ENCODE measurements at places on chromosomes 6 and 20. TPM values are rescaled to one million over a fixed set of nuclear protein-coding genes. Genes with fewer than 3 reads are reported as not detected.

The NKX2-4 gene
- total RNA-seq: not detected

The L3MBTL1 gene
- 4.1 TPM for total RNA-seq

DNA sequence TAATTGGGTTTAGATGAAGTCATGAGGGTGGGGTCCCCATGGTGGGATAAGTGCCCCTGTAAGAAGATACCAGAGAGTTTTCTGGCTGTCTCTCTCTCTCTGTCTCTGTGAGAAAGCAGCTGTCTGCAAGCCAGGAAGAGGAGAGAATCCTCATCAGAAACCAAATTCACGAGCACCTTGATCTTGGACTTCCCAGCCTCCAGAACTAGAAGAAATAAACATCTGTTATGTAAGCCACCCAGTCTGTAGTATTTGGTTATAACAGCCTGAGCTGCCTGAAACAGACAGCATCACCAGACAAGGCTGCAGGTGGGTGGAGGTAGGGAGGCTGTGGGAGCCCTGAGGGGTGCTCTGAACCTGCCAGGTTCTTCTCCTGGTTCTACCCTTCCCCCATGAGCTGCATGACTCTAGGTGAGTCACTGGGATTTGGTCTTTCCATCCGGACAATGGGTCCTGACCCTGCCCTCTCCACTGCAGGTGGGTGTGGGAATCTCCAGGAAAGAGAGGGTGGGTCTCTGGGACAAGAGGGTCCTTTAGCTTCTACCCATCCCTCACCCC lies 34.3 kb upstream of the VEGFA start:
- no peak for DNase-seq

GRCh38 chr6:134253681-134254080 lies 64.2 kb downstream of the SGK1 start:
- no peak for DNase-seq

DNA sequence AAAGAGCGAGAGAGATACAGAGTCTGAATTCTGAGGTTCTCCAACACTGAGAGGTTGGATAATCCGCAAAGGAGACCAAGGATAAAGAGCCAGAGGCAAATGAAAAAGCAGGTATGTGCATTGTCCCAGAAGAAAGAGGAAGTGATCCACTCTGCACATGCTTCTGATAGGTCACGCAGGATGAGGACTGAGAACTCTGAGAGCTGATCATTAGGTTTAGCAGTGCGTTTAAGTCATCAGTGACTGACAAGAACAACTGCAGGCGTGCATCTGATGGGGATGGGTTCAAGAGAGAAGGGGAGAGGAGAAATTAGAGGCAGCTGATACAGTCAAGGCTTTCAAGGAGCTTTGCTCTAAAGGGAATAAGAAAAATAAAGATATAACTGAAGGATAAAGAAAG lies 301.2 kb upstream of the SGK1 start:
- DNase-seq: no peak

- DNase-seq: no peak
Observed at GRCh38 chr6:1821513-1822183, 211.9 kb downstream of the FOXC1 start.

- DNase-seq: peak; percentile 37
Observed at GRCh38 chr6:123533862-123534648, 102.7 kb downstream of the TRDN start.

The GRM1 gene
- total RNA-seq: 2.2 TPM

GRCh38 chr6:167683028-167683862 lies 143.5 kb upstream of the AFDN start:
- peak; percentile 78 for DNase-seq

- no peak for DNase-seq
Observed at GRCh38 chr6:33815854-33816253, 12.1 kb upstream of the MLN start.

The KIFC1 gene
- total RNA-seq: 0.97 TPM

GRCh38 chr20:59819496-59820203 lies 113.8 kb downstream of the SYCP2 start:
- DNase-seq: peak; percentile 17

- no peak for DNase-seq
Observed at GRCh38 chr20:51886891-51887608, 84.7 kb upstream of the SALL4 start.

The EYS gene
- not detected for total RNA-seq

DNA sequence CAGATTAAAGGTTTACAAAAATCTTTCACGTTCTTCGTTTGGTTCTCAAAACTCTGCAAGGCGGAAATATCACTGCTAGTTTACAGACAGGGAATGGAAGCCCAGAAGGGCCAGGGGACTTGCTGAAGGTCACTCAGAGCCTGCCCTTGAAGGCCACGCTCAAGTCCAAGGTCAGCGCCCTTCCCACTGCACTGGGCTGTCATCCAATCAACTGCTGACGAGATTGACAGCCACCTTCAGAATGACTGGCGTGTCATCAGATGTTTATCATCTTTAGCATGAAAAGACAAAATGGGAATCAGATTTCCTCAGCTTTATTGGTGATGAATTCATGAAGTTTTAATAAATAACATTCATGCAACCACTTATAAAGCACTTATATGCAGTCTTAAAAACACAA lies 16.5 kb downstream of the RNASET2 start:
- no peak for DNase-seq

GRCh38 chr20:52859156-52859876 lies 112.8 kb upstream of the TSHZ2 start:
- no peak for DNase-seq

Measured in Right ventricle myocardium superior (tissue), 1 donor.